ENCODE measurements at places on chromosomes 6 and 20. TPM values are rescaled to one million over a fixed set of nuclear protein-coding genes. Genes with fewer than 3 reads are reported as not detected.
A peak's percentile ranks its signal among the peaks of the same experiment; 100 is the strongest.

The SNAP25 gene
- 1.8 TPM for total RNA-seq

GRCh38 chr6:95742767-95743289 is 165.5 kb downstream of the MANEA start:
- no peak overlapping the region for H3K4me3 ChIP-seq
- no peak overlapping the region for H3K27ac ChIP-seq
- no peak for DNase-seq
- no peaks in the 10 kb centered on the region for H3K27me3 ChIP-seq
- H3K4me1 ChIP-seq, result no peaks in the 10 kb centered on the region

The HLA-DMB gene
- total RNA-seq, result 2.2 TPM

- no peaks in the 10 kb centered on the region for H3K4me1 ChIP-seq
- H3K36me3 ChIP-seq, result no peaks in the 10 kb centered on the region
- H3K27ac ChIP-seq, result no peak overlapping the region
Measured at GRCh38 chr20:5674176-5674660, 76.0 kb upstream of the SHLD1 start.

GRCh38 chr6:89482126-89482525 is 49.2 kb downstream of the ANKRD6 start:
- H3K27me3 ChIP-seq, result no peaks in the 10 kb centered on the region
- DNase-seq, result no peak
- no peaks in the 10 kb centered on the region for H3K36me3 ChIP-seq
- H3K4me3 ChIP-seq, result no peak overlapping the region
- H3K27ac ChIP-seq, result peak overlapping the region; percentile 2
- peaks cover 18% of the 10 kb centered on the region for H3K4me1 ChIP-seq

DNA sequence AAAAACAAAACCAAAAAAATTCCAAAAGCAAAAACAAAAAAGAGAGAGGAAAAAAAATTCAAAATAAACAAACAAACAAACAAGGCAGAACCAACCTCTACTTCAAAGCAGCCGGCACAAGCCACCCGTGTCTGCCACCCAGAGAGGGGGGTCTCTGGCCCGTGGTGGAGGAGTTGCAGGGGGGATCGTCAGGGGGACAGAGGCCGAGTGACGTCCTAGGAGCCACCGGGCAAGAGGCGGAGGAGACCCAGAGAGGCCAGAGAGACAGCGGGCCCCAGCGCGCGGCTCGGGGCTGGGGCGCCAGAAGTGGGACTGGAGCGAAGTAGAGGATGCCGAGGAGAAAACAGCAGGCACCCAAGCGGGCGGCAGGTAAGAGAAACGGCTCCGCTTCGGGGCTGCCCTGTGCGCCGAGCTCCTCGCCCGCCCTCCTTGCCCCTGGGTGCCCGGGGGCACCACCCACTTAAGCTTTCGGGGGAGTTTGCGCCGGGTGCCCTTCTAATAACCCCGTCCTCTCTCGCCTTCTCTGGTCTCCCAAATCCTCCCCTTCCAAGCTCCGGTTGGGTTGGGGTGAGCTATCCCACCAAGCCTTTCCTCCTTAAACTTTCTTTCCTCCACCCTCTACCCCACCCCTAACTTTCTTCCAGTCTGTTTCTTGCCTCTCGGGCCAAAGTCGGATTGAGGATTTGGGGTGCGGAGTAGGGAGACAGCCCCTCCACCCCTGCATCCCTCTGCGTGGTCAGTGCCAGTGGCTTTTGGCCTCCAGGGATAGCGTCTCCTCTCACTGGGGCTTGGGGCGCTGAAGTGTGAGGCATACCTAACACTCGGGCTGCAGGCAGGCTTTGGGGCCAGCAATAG is 1.0 kb downstream of the TSHZ2 start:
- no peak overlapping the region for H3K27ac ChIP-seq
- no peaks in the 10 kb centered on the region for H3K27me3 ChIP-seq
- H3K4me1 ChIP-seq, result no peaks in the 10 kb centered on the region
- H3K4me3 ChIP-seq, result peak overlapping the region; percentile 40

DNA sequence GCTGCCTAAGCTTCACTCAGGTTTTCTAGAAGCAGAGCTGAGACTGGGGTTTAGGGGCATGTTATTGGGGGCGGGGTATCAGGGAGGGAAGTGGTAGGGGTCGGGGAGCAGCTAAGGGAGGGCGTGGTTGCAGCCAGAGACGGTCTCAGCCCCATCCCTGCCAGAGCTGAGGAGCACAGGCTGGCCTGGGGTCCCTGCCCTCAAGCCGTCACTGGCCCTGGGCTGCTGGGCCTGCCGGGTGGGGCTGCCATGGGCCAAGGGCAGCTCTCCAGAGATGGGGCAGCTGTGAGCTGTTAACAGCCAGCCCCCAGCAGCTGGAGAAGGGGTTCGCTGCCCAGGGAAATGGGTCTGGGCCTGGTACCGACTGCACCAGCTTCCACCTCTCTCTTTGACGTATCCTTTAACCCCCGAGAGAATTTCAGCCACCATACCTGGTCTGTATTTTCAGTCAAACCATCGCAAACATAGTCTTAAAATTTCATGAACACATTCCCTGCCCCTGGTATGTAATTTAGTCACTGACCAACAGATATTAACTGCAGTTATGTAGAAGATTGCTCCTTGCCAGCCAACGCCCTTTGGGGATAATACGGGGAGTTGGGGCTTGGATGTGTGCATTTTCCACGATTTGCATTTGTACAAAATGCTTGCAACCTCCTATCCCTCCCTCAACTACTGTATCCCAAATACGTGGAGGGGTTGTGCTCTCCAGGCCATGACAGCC is 253.4 kb downstream of the TAF4 start:
- H3K4me1 ChIP-seq, result no peaks in the 10 kb centered on the region
- H3K27ac ChIP-seq, result no peak overlapping the region
- H3K4me3 ChIP-seq, result no peak overlapping the region
- peak; percentile 69 for DNase-seq
- H3K36me3 ChIP-seq, result no peaks in the 10 kb centered on the region
- H3K27me3 ChIP-seq, result no peaks in the 10 kb centered on the region

DNA sequence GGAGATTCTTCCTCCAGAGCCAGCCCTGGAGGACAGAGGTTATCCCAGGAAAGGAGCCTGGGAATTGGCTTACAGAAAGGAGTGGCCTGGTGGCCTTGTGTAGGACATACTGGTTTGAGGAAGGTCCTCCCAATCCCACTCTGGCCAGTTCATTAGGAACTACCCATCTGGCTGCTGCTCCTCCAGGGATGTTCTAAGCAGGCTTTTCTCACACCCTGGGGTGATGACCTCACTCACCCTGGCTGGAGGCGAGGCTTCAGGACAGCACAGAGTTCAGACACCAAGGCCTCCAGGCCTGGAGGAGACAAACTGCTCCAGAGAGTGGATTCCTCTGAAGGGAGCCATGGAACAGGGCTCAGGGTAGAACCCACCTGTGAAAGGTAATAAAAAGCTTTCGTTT is 8.9 kb downstream of the GNMT start:
- H3K4me3 ChIP-seq, result no peak overlapping the region
- no peak overlapping the region for H3K27ac ChIP-seq
- H3K36me3 ChIP-seq, result peaks cover 45% of the 10 kb centered on the region
- peaks cover 6% of the 10 kb centered on the region for H3K4me1 ChIP-seq
- no peak for DNase-seq
- H3K27me3 ChIP-seq, result no peaks in the 10 kb centered on the region

The TSPO2 gene
- total RNA-seq, result not detected

Measured in osteoblast (primary cell).